Mucosa of descending colon (tissue), 3 donors: ENCODE measurements at places on chromosomes 13 and 19. TPM values are rescaled to one million over a fixed set of nuclear protein-coding genes. Genes with fewer than 3 reads are reported as not detected.

GRCh38 chr13:114130131-114130836, 2.1 kb downstream of the RASA3 start:
- DNase-seq = no peak

- no peak for DNase-seq
Measured at GRCh38 chr19:44851427-44851826, 5.3 kb downstream of the NECTIN2 start.

- no peak for DNase-seq
Measured at GRCh38 chr19:1510442-1510806, 2.4 kb downstream of the ADAMTSL5 start.

GRCh38 chr19:51644636-51645271, 1.9 kb downstream of the SIGLEC14 start:
- no peak for DNase-seq

DNA sequence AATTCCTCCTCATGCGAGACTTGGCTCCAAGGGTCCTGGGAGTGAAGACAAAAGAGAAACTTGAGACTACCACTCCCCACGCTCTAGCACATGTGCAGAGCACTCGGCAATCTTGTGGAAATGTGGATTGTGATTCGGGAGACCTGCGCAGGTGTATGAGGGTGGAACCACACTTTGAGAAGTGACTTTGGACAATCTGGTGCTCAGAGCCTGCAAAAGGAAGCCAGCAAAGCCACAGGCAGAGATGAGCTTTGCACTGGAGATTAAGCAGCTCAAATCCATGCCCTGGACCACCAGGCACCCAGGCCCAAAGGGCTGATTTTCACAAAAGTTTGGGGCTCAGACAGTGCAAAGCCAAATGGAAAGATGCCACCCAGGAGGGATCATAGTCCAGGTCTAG, 162.5 kb upstream of the TSHZ3 start:
- no peak for DNase-seq

- DNase-seq = no peak
Measured at GRCh38 chr13:51559946-51560735, 24.1 kb upstream of the WDFY2 start.

- DNase-seq = peak; percentile 68
Measured at GRCh38 chr13:45341799-45342500, 967 bp upstream of the TPT1 start.

- DNase-seq = no peak
Measured at GRCh38 chr13:21949818-21950429, 279.1 kb downstream of the FGF9 start.

- no peak for DNase-seq
Measured at GRCh38 chr13:93847162-93847561, 620.6 kb downstream of the GPC6 start.

DNA sequence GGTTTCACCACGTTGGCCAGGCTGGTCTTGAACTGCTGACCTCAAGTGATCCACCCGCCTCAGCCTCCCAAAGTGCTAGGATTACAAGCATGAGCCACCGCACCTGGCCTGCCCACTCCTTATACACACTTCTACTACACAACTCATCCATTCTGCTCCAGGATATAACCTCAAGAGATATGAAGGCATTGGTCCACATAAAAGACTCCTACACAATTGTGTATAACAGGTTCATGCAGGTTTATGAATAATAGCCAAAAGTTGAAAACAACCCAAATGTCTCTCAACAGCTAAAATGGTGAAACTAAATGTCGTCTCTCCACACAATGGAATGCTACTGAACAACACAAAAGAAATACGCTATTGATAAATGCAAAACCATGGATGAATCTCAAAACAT, 58.1 kb downstream of the INSR start:
- DNase-seq = no peak

DNA sequence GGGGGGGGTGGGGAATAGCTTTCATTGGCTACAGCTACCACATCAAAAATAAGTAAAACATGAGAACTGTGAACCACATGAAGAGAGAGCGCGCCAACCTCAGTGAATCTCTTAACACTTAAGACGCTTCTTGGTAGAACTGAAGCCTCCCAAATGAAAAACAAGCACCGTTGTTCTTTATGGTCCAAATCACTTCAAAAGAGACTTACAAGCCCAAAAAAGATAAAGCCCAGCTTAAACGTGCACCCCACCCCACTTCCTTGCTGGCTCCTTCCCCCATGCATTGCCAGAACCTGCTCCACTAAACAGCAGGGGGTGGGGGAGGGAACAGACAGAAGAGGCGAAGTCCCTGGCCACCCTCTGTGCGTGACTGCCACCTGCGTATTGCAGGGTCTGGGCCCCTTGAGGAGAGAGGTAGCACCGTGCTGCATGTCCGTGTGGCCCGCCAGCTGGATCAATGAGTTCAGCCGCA, 479.1 kb downstream of the FOXO1 start:
- peak; percentile 28 for DNase-seq

DNA sequence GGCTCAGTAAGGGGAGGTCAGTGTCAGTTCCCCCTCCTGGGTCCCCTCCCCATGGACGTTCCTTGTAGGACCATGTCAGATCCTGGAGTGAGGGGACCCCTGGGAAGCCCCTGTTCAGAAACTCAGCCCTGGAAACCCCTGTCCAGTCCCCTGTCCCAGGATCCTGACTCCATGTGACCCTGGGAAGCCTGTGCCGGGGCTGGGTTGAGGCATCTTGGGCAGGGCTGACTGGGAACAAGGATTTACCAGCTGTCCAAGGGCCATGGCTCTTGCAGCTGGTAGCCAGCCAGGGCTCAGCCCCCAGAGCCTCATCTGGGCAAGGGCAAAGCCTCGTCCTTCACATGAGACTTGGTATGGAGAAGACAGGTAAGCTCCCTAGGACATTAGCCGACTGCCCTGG, 25.1 kb downstream of the CEACAM4 start:
- DNase-seq = no peak

- no peak for DNase-seq
Measured at GRCh38 chr13:85549819-85550218, 249.4 kb downstream of the SLITRK6 start.

DNA sequence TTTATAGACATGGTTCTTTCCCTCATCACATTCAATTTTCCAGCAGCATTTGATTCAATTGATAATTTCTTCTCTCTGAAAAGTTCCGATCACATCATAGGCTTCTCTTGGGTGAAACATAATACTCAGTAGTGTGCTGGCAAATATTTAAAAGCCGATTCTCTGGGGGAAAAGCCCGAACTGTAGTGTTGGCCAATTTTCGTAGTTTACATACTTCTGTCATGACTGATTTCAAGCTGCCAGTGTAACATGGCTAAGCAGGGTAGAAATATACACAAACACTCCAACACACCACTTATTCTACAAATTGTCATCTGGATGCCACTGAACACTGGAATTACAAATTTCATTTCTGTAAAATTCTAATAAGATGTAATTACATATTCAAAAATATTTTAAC, 56.1 kb upstream of the FREM2 start:
- DNase-seq = no peak

DNA sequence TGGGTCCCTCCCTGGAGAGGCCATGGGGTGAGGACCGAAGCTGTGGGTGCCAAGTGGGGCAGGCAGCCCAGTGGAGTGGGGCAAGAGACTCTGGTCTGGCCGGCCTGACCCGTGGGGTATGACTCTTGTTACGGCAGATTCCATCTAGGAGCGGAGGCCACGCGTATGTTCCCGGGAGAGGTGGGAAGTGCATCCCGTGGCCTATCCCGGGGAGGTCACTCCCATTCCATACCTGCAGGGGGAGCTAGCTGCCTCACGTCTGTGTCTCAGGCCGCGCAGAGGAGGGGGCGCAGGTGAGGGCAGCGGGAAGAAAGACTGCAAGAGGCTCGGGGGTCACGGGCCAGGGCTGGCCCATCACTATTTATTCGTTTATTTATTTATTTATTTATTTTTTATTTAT, 4.9 kb downstream of the CSNK1G2 start:
- peak; percentile 67 for DNase-seq

GRCh38 chr19:35167251-35168119, 12.9 kb downstream of the FXYD5 start:
- DNase-seq = no peak

DNA sequence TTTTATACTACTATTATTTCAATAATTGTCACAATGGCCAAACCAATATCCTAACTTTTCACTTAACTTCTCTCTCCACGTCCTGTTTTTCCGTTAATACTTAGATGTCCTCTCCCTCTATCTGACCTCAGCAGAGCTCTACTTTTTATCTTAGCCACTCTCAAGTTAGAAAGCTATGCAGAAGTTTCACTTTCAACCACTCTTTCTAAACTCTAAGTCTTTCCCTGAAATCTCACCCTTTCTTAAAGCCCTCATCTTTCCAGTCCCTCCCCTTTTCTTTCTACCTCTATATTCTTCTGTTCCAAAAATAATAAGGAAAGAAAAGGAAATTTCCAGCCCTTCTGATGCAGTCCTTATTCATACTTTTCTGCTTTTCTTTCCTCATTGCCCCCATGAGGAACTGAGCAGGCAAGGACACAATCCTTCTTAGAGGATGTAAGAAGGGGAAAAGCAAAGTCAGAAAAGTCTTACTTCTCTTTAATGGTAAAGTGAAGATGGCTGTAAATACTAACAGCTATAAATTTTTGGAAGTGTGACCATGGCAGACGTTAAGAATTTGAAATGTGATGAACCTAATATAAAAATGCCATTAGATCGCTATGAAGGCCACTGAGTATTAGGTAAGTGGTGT, 23.0 kb downstream of the FAM216B start:
- DNase-seq = no peak

Gene KCNJ14
- total RNA-seq = 0.46 TPM

Gene PINLYP
- 2.0 TPM for total RNA-seq

Gene DNASE2
- total RNA-seq = 31.8 TPM

Gene MCEMP1
- total RNA-seq = 0.38 TPM

Gene ZNF709
- 1.2 TPM for total RNA-seq
